HT-29 (cell line): ENCODE measurements at places on chromosomes 2 and 18.
A peak's percentile ranks its signal among the peaks of the same experiment; 100 is the strongest.

DNA sequence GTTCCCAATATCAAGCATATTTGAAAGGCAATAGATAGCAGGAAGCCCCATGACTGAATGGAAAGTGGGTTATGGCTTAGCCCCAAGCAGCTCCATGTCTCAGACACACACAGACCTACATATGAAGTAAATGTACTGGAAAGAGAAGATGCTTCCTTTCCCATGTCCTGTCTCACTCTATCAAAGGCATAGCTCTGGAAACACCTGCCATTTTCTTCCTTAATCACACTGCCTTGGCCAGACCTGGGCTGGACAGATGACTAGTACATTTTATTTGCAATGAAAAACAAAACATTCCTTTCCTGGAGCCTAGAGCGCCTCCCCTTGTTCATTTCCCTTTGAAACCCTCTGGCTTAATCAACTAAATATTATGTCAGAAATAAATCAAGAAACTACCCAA is 160.7 kb downstream of the ANTXR1 start:
- DNase-seq = no peak

DNA sequence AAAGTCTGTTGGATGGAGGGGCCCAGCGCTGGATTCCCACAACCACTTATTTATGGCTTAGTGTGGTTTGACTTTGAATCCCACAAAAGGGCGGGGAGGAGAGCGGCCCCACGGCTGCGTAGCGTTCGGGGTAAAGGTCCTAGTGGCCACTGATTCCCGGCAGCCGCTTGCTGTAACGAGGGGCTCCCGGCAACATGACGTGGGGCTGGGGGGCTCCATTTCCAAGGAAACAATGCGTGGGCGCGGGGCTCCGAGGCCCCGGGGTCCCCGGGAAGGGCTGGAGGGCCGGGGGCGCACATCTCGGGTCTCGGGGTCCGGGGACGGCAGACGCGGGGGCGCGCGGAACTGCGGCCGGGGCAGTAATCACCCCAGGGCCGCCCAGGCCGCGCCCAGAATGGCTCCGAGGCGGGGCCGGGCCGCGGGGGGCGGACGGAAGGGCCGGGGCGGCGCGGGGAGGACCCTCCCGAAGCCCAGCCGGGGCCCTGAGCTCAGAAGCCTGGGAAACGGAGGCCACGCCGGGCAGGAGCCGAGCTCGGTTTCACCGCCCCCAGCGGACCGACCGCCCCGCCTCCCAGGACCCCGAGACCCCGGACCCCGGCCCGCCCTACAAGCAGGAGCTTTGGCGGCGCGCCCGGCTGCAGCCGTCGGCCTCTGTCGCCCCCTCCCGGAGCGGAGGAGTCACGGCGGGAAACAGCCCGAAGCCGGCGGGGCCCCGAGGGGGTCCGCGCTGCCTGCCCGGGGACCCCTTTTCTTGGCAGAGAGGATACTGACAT is 11.9 kb upstream of the MLPH start:
- peak; percentile 70 for DNase-seq

DNA sequence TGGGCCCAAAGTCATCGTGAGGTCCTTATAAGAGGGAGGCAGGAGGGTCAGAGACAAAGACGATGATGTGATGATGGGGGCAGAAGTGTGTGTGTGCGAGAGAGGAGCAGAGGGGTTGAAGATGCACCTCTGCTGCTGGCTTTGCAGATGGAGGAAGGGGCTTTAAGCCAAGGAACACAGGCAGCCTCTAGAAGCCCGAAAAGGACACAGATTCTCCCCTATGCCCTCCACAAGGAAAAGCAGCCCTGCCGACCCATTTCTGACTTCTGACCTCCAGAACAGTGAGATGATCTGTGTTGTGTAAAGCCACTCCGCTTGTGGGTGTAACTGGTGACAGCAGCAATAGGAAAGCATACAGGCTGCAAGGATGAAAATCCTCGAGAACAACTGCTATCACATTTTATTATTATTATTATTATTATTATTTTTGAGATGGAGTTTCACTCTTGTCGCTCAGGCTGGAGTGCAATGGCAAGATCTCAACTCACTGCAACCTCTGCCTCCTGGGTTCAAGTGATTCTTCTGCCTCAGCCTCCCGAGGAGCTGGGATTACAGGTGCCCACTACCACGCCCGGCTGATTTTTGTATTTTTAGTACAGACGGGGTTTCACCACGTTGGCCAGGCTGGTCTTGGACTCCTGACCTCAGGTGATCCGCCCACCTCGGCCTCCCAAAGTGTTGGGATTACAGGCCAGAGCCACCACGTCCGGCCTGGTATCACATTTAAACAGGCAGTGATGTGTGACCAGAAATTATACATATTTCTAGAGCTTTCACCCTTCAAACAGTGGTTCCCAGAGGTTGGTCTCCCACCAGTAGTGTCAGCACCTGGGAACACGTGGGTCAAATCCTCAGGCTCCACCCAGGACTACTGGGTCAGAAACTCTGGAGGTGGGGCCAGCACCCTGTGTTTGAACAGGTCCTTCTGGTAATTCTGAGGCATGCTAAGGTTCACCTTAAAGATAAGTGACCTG is 170.5 kb downstream of the TGIF1 start:
- peak; percentile 78 for DNase-seq

DNA sequence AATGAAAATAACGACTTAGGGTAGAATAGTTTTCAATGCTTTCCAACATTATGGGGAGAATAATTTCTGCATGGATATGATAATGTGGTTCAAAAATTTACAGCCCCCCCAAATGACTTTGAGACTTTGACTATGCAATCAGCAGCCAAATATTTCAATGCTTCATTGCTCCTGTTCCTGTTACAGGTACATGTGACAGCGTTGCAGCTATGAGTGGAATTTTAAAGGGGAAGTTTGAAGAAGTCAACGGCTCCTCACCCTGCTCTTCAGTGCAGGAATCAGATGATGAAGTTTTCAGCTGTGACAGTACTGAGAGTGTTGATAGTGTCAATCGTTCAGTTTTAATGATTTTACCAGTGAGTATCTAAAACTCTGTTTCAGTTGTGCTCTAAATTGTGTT is 25.1 kb downstream of the CSRNP3 start:
- DNase-seq = no peak

- DNase-seq = no peak
These were observed 31.3 kb upstream of the LINC00305 start for GRCh38 chr18:64180171-64180570.

GRCh38 chr2:231605607-231606091 is 13.0 kb downstream of the TEX44 start:
- peak; percentile 44 for DNase-seq

DNA sequence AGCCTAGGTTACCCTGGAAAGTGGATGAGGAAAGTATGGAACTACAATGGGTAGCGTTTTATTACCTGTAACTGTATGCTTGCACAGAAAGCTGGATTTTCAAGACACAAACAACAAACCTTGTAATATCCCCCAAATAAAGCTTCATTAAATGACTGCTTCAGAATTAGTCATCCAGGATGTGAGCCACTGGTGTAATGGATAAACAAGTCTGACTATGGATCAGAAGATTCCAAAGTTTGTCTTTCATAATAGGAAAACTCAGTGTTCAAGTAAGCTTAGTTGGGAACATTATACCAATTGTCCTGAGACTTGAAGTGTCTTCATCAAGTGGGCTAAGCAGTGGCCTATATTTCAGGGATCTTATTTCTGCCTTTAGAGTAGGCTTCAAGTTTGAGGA is 518.8 kb downstream of the LRP1B start:
- DNase-seq = no peak

DNA sequence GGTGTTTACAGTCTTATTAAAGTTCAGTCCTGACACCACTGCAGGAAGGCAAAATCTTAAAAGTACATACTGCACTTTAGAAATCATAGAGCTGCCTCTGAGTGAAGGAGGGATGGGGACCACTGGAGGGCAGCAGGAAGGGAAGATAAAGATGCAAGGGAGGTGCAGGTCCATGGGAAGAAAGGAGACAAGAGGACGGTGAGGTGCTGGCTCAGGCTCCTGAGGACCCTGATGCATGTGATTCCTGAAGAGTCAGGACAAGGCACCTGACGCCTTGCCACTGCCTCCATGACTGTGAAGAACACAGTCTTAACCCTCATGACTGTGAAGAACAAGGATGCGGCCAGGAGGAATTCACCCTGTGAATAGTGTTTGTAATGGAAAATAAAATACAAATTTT is 116.2 kb upstream of the NPAS2 start:
- DNase-seq = no peak
